T-cell (primary cell): ENCODE measurements at places on chromosomes 4 and X. TPM values are rescaled to one million over a fixed set of nuclear protein-coding genes. Genes with fewer than 3 reads are reported as not detected.

SH3BP2 gene
- total RNA-seq = 68.2 TPM

TRIM2 gene
- total RNA-seq = 3.8 TPM

PROM1 gene
- 0.38 TPM for total RNA-seq

RPL9 gene
- 2,481 TPM for total RNA-seq

MAGEB10 gene
- total RNA-seq = not detected

CDKN2AIP gene
- 42.7 TPM for total RNA-seq

TMPRSS11B gene
- not detected for total RNA-seq

DNA sequence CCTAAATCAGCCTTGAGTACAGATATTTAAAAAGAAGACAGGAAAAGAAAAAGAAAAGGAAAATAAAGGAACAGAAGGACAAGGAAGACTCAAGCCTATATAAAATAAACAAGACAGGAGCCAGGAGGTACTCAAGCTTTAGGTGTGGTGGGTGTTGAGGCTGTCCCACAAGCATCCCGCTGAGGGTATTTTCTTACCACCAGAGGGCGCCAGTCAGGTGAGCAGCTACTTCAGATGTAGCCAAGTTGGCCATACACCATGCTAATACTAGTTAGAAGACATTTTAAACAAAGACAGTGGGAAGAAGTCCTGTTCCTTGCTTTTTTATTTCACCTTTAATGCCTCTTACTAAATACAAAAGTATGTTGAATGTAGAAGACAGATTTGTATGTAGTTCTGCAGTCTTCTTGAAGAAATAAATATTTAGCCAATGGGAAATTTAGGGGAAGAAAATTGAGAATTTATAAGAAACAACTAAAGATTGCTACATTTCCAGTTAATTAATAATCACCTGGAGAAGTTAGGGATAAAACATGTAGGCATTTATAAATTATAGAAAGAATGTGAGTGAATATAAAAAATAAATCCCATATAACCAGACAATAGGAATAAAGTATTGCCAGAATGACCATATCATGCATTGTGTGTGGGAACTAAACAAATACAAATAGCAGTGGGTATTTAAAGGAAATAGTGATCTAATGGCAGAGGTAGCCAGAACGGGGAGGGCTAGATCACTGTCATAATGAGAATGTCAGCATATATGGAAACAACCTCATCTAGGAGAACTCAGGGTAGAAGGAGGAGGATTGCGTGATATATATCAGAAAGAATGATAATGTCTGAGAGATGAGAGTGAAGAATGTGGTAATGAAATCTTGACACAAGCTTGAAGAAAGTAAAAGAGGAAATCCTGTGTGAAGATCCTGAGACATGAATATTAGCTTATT lies 71.0 kb downstream of the MTHFD2L start:
- no peak overlapping the region for H3K4me3 ChIP-seq
- no peak overlapping the region for H3K27ac ChIP-seq
- H3K36me3 ChIP-seq = no peaks in the 10 kb centered on the region
- H3K4me1 ChIP-seq = no peaks in the 10 kb centered on the region

DNA sequence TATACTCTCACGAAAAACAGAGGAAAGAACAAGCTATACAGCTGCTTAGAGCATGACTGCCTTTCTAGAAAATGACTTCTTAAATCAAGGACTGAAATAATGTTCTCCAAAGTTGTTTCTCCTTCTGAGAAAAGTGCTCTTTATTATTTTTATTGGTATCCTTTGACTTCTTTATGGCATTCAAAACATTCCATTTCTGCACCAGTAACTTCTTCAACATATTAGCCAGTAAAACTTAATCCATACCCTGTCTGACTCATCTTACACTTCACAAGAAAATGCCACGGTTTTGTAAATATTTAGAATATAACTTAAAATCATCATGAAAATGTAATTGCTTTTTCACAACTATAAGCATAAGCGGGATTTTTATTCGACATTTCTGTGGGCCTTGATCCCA lies 180.4 kb downstream of the NR3C2 start:
- H3K27ac ChIP-seq = no peak overlapping the region
- no peaks in the 10 kb centered on the region for H3K27me3 ChIP-seq
- no peak overlapping the region for H3K4me3 ChIP-seq
- H3K36me3 ChIP-seq = no peaks in the 10 kb centered on the region

DNA sequence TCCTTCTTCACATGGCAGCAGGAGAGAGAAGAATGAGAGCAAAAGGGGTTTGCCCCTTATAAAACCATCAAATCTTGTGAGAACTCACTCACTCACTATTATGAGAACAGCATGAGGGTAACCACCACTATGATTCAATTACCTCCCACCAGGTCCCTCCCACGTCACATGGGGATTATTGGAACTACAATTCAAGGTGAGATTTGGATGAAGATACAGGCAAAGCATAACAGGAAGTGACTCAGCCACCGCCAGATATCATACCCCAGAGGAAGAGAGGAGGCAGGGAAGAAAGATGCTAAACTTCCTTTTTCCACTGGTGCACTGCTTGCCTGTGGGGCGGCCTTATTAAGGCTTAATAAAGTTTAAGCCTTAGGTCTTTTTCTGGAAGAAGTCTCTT lies 766.1 kb downstream of the KCTD8 start:
- H3K36me3 ChIP-seq = no peaks in the 10 kb centered on the region
- DNase-seq = no peak
- no peaks in the 10 kb centered on the region for H3K27me3 ChIP-seq
- H3K27ac ChIP-seq = no peak overlapping the region

DNA sequence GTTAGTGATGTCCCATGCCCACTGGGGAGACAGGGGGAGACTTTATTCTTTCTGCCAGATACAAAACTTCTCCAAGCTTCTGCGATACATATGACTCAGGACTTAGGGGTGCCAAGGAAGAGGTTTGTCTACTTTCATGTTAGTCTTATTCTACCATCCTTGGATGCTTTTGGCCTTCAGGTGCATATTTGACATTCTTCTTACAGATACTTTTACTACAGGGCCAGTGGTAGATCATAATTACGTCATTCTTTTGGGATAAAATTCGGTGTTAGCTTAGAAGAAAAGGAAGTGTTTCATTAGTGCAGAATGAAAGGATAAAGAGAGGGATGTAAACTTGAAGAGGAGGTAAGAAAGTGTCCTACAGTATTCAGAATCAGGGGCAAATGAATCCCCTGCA lies 245.2 kb downstream of the THOC2 start:
- no peaks in the 10 kb centered on the region for H3K36me3 ChIP-seq
- H3K4me3 ChIP-seq = no peak overlapping the region
- H3K4me1 ChIP-seq = no peaks in the 10 kb centered on the region
- no peak for DNase-seq
- H3K27me3 ChIP-seq = no peaks in the 10 kb centered on the region
- H3K27ac ChIP-seq = no peak overlapping the region

- H3K4me3 ChIP-seq = no peak overlapping the region
- DNase-seq = no peak
- H3K36me3 ChIP-seq = no peaks in the 10 kb centered on the region
- H3K4me1 ChIP-seq = peaks cover 7% of the 10 kb centered on the region
Observed at GRCh38 chrX:97564496-97564895, 680.8 kb downstream of the RPA4 start.

GRCh38 chr4:74738464-74739143 lies 55.7 kb downstream of the BTC start:
- no peaks in the 10 kb centered on the region for H3K27me3 ChIP-seq
- H3K4me1 ChIP-seq = no peaks in the 10 kb centered on the region
- H3K4me3 ChIP-seq = no peak overlapping the region
- H3K27ac ChIP-seq = no peak overlapping the region
- H3K36me3 ChIP-seq = no peaks in the 10 kb centered on the region

- no peaks in the 10 kb centered on the region for H3K27me3 ChIP-seq
- no peaks in the 10 kb centered on the region for H3K4me1 ChIP-seq
- H3K27ac ChIP-seq = no peak overlapping the region
- no peak for DNase-seq
- no peaks in the 10 kb centered on the region for H3K36me3 ChIP-seq
Observed at GRCh38 chr4:126756050-126756829, 876.5 kb upstream of the INTU start.

GRCh38 chrX:20059467-20060128 lies 57.1 kb downstream of the MAP7D2 start:
- DNase-seq = no peak
- no peaks in the 10 kb centered on the region for H3K36me3 ChIP-seq
- no peak overlapping the region for H3K27ac ChIP-seq

DNA sequence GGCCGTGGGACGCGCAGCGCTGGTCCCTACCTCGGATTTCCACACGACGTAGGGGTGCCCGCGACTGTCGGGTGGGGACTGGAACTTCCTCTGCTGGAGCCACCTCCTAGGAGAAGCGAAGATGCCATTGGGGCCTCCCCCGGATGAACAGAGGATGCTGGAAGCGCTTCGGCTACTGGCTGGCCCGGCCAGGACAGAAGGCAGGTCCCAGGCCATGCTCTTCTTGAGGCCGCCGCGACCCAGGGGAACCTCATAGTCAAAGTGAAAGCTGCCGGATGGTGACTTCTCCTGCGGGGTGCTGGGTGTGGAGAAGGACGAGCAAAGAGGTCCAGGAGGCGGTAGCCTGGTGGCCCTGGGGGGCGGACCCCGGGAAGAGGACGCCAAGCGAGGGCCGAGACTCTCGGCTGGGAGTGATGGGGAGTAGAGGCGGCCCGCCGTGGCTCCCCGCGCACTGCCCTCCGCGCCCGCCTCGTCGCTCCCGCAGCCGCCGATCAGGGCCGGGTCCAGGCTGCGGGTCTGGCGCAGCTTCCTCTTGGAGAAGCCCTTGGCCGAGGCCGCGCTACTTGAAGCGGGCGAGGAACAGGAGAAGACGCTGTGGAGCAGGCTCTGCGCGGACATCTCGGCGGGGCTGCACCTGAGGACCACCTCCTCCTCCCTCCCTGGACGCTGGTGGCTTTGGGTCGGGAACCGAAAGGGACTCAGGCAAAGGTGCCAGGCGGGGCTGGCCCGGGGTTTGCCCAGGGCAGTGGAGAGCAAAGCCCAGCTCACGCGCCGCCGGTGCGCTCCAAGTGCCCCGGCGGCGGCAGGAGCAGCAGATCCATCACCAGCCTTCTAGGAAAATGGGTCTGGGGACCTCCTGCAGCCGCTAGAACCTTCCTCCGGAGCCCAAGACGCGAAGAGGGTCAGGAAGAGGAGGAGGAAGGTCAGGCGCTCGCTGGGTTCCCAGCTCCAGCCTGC lies 1.2 kb downstream of the ARHGAP6 start:
- no peaks in the 10 kb centered on the region for H3K27me3 ChIP-seq
- H3K36me3 ChIP-seq = no peaks in the 10 kb centered on the region
- no peak overlapping the region for H3K27ac ChIP-seq
- H3K4me3 ChIP-seq = no peak overlapping the region
- no peak for DNase-seq

- H3K27ac ChIP-seq = no peak overlapping the region
- H3K4me1 ChIP-seq = no peaks in the 10 kb centered on the region
- no peak for DNase-seq
- H3K27me3 ChIP-seq = no peaks in the 10 kb centered on the region
- H3K4me3 ChIP-seq = no peak overlapping the region
Observed at GRCh38 chr4:157803845-157804521, 368.8 kb downstream of the GASK1B start.

- H3K27ac ChIP-seq = no peak overlapping the region
- DNase-seq = no peak
- peaks cover 10% of the 10 kb centered on the region for H3K4me1 ChIP-seq
- peaks cover 3% of the 10 kb centered on the region for H3K36me3 ChIP-seq
- H3K27me3 ChIP-seq = no peaks in the 10 kb centered on the region
Observed at GRCh38 chrX:78111140-78111931, 7.3 kb downstream of the PGK1 start.

DNA sequence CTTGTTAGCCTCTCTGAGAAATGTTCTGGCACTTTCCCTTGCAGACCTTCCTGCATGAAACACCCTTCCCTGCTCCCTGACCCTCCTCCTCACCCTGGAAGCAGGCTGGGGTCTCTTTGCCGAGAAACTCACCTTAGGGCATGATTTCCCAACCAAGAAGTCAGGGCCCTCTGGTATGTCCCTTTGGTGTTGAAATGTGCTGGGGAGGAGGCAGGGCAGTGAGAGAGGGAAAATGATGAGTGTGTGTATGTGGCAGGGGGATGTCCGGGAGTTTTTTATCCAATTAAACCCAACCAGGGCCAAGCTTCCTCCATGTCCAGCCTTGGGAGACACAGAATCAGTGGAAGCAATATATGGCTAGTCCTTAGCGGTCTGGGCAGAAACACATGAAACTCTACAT lies 5.1 kb downstream of the ELF4 start:
- no peak overlapping the region for H3K4me3 ChIP-seq
- H3K4me1 ChIP-seq = peaks cover 55% of the 10 kb centered on the region
- no peaks in the 10 kb centered on the region for H3K27me3 ChIP-seq
- DNase-seq = no peak

GRCh38 chr4:113987382-113987941 lies 8.0 kb upstream of the ARSJ start:
- H3K27me3 ChIP-seq = no peaks in the 10 kb centered on the region
- no peak overlapping the region for H3K27ac ChIP-seq
- no peaks in the 10 kb centered on the region for H3K4me1 ChIP-seq
- no peak for DNase-seq
- no peak overlapping the region for H3K4me3 ChIP-seq

DNA sequence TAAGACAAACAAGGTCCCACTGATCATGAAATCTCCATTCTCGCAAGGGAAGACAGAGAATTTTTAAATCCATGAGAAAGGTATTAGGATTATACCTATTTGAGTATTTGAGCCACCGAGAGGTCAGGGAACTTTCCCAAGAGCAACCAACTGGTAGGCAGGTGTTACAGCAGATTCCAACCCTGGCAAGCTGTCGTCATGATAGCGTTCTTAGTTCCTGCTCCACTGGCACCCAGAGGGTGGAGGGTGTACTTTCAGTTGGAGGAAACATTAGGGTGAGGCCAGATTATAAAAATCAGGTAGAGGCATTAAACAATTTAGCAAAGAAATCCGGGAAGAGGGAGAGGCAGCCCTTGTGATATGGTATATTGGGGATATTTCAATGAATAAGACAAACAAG lies 23.3 kb downstream of the COQ2 start:
- H3K36me3 ChIP-seq = peaks cover 6% of the 10 kb centered on the region
- no peak overlapping the region for H3K27ac ChIP-seq
- H3K4me1 ChIP-seq = peaks cover 4% of the 10 kb centered on the region
- no peaks in the 10 kb centered on the region for H3K27me3 ChIP-seq
- no peak overlapping the region for H3K4me3 ChIP-seq
- no peak for DNase-seq

GRCh38 chrX:36401774-36402173 lies 482.2 kb downstream of the CFAP47 start:
- no peaks in the 10 kb centered on the region for H3K27me3 ChIP-seq
- H3K36me3 ChIP-seq = no peaks in the 10 kb centered on the region
- DNase-seq = no peak
- no peaks in the 10 kb centered on the region for H3K4me1 ChIP-seq

GRCh38 chr4:188092824-188093223 lies 16.6 kb downstream of the TRIML2 start:
- no peak overlapping the region for H3K4me3 ChIP-seq
- no peak for DNase-seq
- H3K27ac ChIP-seq = no peak overlapping the region
- H3K4me1 ChIP-seq = no peaks in the 10 kb centered on the region
- no peaks in the 10 kb centered on the region for H3K36me3 ChIP-seq

GRCh38 chr4:154534296-154534695 lies 15.9 kb downstream of the PLRG1 start:
- no peak overlapping the region for H3K4me3 ChIP-seq
- no peaks in the 10 kb centered on the region for H3K36me3 ChIP-seq
- no peak overlapping the region for H3K27ac ChIP-seq
- H3K4me1 ChIP-seq = no peaks in the 10 kb centered on the region
